GM23248 (cell line): ENCODE measurements at places on chromosomes 6 and 20.
A peak's percentile ranks its signal among the peaks of the same experiment; 100 is the strongest.

- DNase-seq, result peak; percentile 47
These were observed 221.8 kb upstream of the SOX4 start for GRCh38 chr6:21371676-21372171.

DNA sequence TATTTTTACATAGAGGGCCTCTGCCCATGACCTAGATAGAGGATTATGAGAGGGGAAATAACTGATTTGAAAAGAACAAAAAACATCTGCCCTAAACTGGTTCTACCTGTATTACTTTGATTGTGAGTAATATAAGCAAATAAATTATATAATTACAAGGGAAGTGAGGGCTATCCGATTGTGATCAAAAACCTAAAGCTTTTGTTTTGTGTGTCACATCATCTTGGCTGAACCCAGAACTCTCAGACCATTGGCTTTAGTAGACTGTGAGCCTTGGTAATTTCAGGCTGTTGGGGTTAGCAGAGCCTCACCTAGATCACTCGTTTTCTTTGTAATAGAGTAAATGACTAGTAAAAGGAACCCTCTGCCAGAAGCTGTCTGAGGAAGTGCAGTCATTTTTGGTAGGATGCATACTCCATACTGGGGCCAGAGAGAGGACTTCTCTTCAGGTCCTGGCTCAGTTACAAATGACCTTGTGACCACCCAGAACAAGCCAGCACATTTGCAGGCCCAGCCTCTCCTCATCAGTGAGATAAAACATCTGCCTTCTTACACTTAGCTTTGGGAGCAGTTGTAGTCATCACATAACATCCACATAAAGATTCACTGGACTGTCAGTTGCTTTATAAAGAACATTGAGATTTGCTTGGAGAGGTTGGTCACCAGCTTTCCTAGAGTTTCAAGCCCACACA lies 13.5 kb downstream of the STK35 start:
- DNase-seq, result peak; percentile 9

DNA sequence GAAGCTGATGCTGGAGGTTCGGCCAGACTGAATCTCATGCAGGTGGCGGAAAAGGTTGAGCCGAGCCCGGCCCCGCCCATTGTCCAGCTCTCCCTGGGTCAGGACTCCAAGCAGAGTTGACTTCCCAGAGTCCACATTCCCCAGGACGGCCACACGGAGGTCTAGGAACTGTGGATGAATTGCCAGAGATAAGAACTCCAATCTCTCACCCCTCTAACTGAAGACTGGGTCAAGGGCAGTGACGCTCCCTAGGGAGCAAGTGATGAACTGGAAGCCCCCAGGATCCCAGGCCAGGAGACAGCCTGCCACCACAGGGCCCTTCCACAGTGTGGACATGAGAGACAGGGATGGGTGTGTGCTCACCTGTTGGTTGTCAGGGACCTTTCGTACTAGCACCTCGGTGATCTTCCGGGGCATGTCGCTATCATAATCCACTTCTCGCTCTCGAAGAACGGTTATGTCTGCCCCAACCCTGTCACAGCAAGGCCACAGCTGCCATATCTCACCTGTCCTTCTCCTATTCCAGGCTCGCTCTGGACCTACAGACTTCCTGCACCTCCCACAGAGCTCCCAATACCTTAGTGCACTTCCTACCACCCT lies 3.6 kb downstream of the GTPBP2 start:
- no peak for DNase-seq

GRCh38 chr6:7129784-7130569 lies 22.2 kb downstream of the RREB1 start:
- DNase-seq, result peak; percentile 96

- no peak for DNase-seq
These were observed 17.4 kb upstream of the TRAM2 start for GRCh38 chr6:52594221-52594620.

DNA sequence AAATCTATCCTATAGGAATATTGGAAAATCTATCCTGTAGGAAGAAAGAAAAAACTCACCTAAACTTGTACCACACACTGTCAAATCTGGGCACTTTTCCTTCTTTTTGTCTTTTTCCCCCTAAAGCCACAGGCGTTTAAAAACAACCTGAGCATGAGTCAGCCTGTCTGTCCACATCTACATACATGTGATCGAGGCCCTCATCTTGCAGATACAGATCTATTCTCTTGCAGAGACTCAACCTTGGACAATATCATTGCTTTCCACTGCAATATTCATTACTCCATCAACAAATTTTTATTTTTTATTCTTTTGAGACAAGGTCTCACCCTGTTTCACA lies 95.9 kb upstream of the IYD start:
- DNase-seq, result peak; percentile 37

DNA sequence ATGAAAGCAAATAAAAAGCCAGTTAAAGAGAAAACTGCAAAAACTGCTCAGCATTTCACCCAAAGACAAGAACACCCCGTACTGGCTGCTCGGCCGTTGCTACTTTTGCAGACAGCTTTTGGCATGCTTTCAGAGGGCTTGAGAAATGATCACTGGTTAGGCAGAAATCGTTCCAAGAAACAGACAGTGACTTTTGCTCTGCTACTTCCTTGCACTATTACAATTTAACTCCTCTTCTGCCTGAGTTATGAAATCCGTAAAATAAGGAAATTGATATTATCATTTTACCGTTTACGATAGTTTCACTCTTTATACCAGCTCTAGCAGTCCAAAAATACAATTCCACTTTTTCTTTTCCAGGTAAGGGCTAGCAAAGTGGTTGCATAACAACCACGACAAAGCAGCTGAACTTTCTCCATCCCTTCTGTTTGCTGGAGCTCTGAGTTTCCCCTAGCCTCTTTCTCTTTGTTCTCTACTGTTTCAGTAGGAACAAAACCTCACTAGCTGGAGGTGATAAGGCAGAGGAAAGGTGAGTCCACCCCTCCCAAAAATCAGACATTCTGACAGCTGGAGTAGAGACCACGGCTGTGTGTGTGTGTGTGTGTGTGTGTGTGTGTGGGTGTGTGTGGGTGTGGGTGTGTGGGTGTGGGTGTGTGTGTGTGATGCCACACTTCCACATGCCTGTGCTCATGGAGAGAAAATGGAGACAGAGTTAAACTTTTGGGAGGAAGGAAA lies 191.8 kb upstream of the RREB1 start:
- peak; percentile 70 for DNase-seq
